ENCODE measurements at places on chromosomes 13 and 19.

DNA sequence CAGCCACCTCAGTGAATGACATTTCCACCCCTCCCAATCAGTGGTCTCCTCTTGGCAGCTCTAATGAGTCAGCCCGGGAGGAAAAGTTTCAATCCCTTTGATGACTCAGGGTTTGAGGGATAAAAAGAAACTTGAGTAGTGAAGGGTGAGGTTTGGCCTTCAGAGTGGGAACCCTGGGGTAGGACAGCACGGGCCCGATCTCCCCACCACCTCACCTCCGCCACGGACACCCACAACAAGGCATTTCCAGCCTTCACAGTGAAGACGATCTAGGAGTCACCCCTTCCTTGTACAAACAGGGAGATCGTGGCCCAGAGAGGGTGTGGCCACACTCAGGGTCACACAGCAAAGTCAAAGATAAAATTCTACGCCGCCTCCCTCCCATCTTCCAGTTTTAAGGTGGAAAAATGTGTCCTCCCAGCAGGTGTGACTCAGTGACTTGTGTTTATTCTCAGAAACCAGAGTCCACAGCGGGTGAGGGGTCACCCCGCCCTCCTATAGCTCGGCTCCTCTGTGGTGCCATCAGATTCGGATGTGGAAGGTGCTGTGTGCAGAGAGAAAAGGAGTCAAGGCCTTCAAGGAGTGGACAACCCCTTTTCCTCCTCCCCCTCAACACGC lies 12.3 kb downstream of the CIB3 start:
- DNase-seq: no peak

GRCh38 chr13:57784633-57785032 lies 153.1 kb downstream of the PCDH17 start:
- no peak for DNase-seq

GRCh38 chr13:50587115-50587514 lies 256.4 kb downstream of the DLEU7 start:
- no peak for DNase-seq

GRCh38 chr13:106373989-106374572 lies 161.4 kb downstream of the EFNB2 start:
- no peak for DNase-seq

DNA sequence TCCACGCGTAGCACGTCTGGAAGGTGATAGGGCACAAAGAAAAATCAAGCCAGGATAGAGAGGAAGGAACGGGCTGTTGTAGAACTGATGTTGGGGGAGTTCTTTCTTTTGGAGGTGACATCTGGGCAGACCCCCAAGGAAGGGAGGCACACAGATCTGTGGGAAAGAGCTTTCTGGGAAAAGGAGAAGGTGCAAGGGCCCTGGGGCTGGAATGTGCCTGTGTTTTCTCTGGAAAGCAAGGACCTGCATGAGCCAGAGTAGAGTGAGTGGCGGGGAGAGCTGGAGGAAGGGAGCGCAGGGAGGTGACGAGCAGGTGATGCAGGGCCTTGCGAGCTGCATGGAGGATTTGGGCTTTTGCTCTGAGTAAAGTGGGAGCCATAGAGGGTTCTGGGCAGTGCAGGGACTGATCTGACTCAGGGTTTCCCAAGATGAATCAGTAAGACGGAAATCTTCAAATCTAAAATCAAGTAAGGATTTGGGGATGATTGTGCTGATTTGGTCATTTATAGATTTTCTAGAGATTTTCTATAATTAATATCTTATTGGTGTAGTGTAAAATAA lies 30.8 kb downstream of the SMARCA4 start:
- no peak for DNase-seq

DNA sequence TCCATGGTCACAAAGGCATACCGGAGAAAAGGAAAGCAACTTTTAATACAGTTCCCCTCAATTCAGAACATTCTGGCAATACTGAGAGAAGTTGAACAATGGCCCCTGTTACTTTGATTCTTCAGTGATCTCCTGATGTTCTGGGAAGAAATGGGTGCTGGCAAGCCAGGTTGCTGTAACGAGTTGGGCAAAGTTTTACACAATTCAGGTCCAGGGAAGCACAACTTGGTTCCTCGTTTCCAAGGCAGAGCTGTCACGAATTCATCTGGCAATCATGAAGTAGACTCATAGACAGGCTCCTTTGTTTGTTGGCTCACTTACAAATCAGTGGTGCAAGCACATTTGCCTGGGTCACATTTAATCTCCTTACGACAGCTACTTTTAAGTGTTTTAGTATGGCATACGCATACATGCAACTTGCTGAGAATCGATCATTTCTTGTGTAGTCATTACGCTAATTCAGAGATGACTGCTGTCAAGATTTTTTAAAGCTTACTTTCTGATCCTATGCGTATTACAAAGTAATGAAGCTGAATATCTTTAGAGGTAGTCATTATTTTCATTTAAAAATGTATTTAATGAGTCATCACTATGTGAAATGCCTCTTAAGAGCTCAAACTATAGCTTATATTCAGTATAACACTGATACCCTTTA lies 174.7 kb downstream of the GPC5 start:
- DNase-seq: no peak

DNA sequence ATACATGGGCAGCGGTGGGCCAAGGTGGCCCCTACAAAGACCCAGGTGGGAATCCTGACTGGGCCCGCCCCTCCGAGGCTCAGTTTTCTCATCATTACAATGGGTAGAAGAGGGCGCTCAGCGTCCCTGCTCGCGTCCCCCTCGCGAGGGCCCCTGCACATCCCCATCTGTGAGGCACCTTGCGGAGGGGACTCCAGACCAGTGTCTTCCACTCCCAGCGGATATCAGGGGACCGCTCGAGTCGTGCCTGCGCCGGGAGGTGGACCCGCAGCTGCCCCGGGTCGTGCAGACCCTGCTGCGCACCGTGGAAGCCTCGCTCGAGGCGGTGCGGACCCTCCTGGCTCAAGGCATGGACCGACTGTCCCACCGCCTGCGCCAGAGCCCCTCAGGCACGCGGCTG lies 15.3 kb upstream of the COLGALT1 start:
- no peak for DNase-seq

GRCh38 chr13:40503011-40503410 lies 163.4 kb downstream of the FOXO1 start:
- no peak for DNase-seq

- DNase-seq: no peak
Observed at GRCh38 chr19:51417107-51417809, at the start of gene SIGLEC10. TSS of gene SIGLEC10 (minus strand) at chr19:51417642. CDS start at chr19:51417581, 61 bp downstream.

DNA sequence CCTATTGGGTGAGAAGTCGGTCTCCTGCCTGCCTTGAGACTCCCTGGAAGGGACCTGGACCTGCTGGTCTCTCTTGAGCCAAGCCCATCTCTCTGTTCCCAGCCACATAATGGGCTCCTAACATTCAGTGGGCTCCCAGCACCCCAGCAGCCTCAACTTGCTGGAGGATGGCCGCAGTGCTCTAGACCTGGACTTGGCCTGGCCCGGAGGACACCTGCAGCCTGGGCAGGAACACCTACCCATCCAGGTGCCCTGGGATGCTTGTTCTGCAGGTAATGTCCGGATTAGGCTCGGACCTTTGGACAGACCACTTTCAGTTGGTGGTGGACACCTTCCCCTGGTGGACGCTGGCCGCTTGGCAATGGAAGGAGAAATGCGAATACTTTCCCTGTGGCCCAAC lies 214.6 kb downstream of the URI1 start:
- DNase-seq: no peak

- DNase-seq: no peak
Observed at GRCh38 chr13:51663973-51664957, 80.0 kb downstream of the WDFY2 start.
